ENCODE measurements at places on chromosomes 3 and 15. TPM values are rescaled to one million over a fixed set of nuclear protein-coding genes. Genes with fewer than 3 reads are reported as not detected.

TLR9 gene
- 4.8 TPM for total RNA-seq

GRCh38 chr3:124373524-124373923 is 356.7 kb upstream of the UMPS start:
- H3K27me3 ChIP-seq: no peaks in the 10 kb centered on the region
- H3K27ac ChIP-seq: peak overlapping the region; percentile 23
- no peaks in the 10 kb centered on the region for H3K36me3 ChIP-seq

GRCh38 chr3:97705764-97706163 is 58.8 kb upstream of the ARL6 start:
- H3K4me1 ChIP-seq: no peaks in the 10 kb centered on the region
- no peak overlapping the region for H3K4me3 ChIP-seq
- no peak for DNase-seq
- H3K36me3 ChIP-seq: no peaks in the 10 kb centered on the region

DNA sequence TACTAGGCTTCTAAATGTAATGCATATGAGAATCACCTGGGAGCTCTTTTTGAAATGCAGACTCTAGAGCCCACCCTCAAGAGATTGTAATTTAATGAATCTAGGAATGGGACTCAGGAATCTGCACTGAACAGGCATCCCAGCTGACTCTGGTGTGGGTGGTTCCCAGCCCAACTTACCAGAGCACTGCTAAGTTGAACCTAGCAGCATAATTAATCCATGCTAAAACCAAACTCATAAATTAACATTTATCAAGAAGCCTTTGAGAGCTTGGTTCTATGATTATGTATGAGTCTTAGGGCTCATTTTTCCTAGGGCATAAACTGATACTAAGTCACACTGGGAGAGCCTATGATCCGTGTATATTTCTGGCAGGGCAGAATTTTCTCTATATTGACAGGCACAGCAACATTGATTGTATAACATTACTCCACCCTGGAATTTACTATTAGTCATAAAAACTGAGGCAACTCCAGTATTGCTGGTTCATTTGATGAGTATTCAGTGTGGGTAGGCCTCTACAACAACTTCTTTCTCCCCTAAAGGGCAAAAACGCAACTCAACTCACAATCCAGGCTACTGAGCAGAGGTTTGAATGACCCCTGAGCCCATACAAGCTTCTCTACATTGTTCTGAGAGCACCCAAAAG is 10.7 kb upstream of the CSTA start:
- H3K4me3 ChIP-seq: no peak overlapping the region
- H3K27ac ChIP-seq: no peak overlapping the region
- no peaks in the 10 kb centered on the region for H3K4me1 ChIP-seq
- H3K36me3 ChIP-seq: no peaks in the 10 kb centered on the region

DNA sequence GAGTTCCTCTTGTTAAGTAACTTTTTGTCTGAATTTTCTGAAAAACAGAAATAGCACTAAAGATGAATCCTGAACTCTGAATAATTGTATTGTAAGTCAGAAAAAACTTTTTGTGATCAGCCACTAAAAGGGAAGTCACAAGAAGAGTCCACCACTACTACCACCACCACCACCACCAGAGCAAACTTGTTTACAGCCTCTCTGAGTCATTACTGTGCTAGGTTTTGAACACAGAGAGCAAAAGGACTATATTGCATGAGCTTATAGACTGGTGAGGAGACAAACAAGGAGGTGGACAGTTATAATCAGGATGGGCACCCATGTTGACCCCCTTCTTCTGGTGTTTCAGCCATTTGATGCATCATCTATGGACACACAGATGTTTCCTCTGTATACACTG is 141.7 kb downstream of the IL5RA start:
- H3K27me3 ChIP-seq: no peaks in the 10 kb centered on the region
- no peak overlapping the region for H3K4me3 ChIP-seq
- no peaks in the 10 kb centered on the region for H3K4me1 ChIP-seq
- H3K36me3 ChIP-seq: no peaks in the 10 kb centered on the region
- DNase-seq: no peak

DNA sequence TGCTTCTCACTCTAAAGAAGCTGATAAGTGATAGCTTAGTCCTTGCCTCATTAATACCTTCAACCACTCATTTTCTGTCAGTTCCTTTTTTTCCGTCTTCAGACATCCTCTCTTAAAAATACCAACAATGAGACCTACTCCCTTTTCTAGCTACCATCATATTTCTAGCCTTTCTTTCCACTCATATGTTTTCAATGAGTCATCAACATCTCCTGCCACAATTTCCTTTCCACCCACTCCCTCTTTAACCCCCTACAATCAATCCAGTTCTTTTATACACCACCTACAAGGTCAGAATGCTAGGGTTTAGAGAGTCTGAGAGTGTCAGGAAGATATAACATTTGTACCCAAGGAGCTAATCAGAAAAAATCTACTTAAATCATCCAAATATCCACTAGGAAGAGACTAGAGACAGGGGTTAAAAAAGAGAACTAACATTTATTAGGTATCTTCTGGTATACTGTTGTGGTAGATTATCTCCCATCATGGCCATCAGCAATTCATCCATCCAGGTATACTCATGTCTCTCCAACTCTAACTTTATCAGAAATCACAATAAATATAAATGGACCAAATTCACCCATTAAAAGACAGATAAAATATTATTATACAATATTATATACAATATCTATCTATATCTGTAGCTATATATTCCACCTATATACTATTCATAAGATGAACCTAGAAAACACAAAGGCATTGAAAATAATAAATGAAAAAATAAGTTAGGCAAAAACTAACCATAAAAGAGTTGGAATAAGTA is 42.5 kb downstream of the MYLK start:
- no peaks in the 10 kb centered on the region for H3K36me3 ChIP-seq
- no peak overlapping the region for H3K4me3 ChIP-seq
- no peak for DNase-seq
- no peaks in the 10 kb centered on the region for H3K4me1 ChIP-seq
- H3K27ac ChIP-seq: no peak overlapping the region
- H3K27me3 ChIP-seq: no peaks in the 10 kb centered on the region

- H3K4me3 ChIP-seq: no peak overlapping the region
- H3K27me3 ChIP-seq: no peaks in the 10 kb centered on the region
- DNase-seq: no peak
- H3K36me3 ChIP-seq: no peaks in the 10 kb centered on the region
- no peaks in the 10 kb centered on the region for H3K4me1 ChIP-seq
- no peak overlapping the region for H3K27ac ChIP-seq
Observed at GRCh38 chr3:155462672-155463071, 169.2 kb upstream of the STRIT1 start.

DNA sequence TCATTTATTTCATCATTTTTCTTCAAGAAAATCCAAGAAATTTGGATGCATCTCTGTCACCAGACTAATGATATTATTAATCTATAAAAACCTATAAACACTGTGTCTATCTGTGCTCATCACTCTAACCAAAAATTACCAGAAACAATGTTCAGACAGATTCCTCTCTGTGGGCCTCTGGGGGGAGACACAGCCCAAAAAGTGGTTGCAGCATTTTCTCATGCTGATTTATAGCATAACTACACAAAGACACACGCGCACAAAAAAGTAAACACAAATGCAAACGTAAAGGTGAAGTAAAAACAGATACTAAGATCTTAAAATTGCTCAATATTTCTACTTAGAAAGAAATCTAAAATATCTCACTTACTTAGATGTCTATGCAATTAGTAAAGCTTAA is 976.0 kb downstream of the GBE1 start:
- no peak overlapping the region for H3K4me3 ChIP-seq
- no peak overlapping the region for H3K27ac ChIP-seq
- H3K36me3 ChIP-seq: no peaks in the 10 kb centered on the region
- no peak for DNase-seq

SLC22A14 gene
- not detected for total RNA-seq

DNA sequence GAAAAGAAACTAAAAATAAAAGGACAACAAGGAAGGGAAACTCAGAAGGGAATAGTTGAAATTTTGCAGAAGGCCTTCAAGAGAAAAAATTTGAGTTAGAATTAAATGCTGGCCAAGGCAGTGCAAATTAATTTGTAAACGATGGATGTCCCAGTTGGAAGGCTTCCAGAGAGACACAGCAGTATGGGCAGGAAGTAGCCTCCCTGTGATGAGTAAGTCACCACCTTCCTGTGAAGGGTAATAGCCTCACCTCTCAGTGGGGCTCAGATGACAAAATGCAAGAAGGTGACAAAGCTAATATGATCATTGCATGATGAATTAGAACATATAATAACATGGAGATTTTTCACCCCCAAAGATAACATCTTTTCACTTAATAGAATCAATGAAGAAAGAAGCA is 27.3 kb upstream of the TMCO5A start:
- H3K4me3 ChIP-seq: no peak overlapping the region
- no peaks in the 10 kb centered on the region for H3K36me3 ChIP-seq
- H3K4me1 ChIP-seq: no peaks in the 10 kb centered on the region
- no peak for DNase-seq
- no peaks in the 10 kb centered on the region for H3K27me3 ChIP-seq

GATA2 gene
- 0.56 TPM for total RNA-seq

DNA sequence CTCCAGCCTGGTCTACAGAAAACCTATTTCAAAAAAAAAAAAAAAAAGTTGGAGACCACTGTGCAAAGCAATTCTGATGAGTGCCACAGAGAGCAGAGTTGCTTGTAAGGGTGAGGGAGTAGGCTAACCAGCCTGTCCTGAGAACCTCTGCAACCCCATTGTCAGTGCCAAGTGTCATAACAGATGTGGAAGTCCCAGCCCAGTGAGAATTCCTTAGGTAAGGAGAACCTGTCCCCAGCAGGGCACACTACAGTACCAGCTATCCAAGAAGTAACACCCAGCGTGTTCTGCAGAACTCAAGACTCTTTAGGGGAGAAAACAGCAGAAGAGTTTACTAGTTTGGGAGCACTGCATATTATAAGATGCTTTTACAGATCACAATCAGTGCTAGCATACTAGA is 156.3 kb downstream of the LIPC start:
- peaks cover 24% of the 10 kb centered on the region for H3K4me1 ChIP-seq
- no peaks in the 10 kb centered on the region for H3K36me3 ChIP-seq
- H3K4me3 ChIP-seq: no peak overlapping the region
- no peak overlapping the region for H3K27ac ChIP-seq

DNA sequence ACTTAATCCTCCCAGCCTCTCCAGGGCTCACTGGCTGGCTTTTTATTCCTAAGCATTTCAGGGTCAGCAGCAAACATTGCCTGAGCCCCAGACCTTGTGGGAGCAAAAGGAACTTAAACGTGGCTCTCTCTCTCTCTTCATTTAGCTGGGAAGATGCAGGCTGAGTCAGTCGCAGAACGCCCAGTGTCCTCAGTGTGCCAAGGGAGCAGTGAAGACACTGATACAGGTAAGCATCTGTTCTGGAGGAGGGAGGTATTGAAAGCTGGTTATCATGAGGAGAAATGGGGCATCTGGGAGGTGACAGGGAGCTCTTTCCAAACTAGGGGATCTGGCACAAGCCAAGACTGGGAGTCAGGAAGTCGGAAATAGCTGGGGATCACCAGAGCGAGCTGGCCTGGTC is 4.3 kb downstream of the RHOV start:
- no peak overlapping the region for H3K4me3 ChIP-seq
- H3K27ac ChIP-seq: no peak overlapping the region
- DNase-seq: no peak
- no peaks in the 10 kb centered on the region for H3K36me3 ChIP-seq
- H3K4me1 ChIP-seq: peaks cover 30% of the 10 kb centered on the region
- no peaks in the 10 kb centered on the region for H3K27me3 ChIP-seq

DNA sequence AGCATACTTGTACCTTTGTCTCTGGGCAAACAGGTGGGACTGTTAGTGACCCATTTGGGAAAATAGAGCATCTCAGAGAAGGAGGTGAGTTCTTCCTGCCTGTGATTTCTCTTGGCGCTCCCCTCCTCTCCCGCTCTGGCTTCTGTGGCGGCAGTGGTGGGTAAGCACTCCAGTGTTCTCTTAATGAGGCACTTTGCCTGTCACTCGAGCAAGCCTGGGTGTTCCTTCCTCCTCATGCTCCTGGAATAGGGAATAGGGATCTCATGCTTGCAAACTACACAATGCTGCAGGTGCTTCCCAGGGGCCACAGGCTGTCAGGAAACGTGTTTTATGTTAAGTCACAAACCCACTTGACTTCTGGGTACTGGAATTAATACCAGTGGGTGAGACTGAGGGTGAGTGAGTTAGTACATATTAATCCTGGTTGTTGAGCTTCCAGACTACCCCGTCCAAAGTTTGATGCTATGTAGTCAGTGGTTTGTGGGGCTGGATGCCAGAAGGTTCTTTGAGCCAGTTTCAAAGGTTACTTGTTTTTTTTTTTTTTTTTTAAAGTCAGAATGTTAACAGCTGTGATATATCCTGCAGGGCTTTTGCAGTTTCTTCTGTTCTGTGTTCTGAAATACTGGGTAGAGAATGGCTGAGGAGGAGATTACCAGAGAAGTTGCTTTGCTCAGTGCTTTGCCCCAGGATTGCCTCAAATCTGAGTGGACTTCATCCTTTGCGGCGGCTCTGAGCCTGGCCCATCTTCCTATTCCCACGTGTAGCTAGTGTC is 30.5 kb downstream of the EDEM1 start:
- no peaks in the 10 kb centered on the region for H3K27me3 ChIP-seq
- H3K36me3 ChIP-seq: peaks cover 57% of the 10 kb centered on the region
